ENCODE measurements at places on chromosomes 4 and X.

GRCh38 chr4:171017593-171017992, 795.6 kb upstream of the GALNTL6 start:
- DNase-seq, result no peak

DNA sequence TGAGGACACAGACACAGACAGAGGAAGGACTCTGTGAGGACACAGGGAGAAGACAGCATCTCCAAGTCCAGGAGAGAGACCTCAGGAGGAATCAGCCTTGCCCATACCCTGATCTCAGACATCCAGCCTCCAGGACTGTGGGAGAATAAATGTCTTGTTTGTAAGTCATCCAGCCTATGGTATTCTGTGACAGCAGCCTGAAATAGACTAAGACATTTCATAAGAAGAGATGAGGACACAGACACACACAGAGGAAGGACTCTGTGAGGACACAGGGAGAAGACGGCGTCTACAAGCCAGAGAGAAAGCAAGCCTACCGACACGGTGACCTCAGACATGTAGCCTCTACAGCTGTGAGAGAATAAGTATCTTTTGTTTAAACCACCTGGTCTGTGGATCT, 112.1 kb downstream of the DHRSX start:
- no peak for DNase-seq

DNA sequence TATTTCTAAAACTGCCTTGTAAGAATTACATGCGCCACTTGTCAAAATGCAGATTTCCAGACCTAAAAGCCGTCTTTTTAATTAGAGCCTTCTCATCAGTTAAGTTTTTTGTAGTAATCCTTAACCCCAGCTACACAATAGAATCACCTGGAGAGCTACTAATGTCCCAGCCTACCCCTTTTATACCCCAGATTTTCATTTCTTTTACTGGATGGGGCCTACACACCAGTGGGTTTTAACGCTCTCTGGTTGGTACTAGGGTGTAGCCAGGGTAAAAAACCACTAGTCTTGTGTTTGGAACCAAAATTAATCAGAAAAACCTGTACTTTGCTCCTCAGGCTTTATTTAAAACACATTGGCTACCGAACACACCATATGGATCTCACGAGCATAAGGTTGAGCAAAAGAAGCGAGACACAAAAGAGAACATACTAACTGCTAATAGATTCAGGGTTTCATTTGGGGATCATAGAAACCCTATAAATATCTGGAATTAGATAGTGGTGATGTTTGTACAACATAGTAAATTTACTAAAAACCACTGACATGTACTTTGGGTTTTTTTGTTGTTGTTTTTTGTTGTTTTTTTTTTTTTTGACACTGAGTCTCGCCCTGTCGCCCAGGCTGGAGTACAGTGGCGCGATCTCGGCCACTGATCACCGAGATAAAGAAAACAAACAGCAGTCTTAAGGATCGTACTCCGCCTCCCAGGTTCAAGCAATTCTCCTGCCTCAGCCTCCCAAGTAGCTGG, 30.6 kb downstream of the BBS12 start:
- no peak for DNase-seq

DNA sequence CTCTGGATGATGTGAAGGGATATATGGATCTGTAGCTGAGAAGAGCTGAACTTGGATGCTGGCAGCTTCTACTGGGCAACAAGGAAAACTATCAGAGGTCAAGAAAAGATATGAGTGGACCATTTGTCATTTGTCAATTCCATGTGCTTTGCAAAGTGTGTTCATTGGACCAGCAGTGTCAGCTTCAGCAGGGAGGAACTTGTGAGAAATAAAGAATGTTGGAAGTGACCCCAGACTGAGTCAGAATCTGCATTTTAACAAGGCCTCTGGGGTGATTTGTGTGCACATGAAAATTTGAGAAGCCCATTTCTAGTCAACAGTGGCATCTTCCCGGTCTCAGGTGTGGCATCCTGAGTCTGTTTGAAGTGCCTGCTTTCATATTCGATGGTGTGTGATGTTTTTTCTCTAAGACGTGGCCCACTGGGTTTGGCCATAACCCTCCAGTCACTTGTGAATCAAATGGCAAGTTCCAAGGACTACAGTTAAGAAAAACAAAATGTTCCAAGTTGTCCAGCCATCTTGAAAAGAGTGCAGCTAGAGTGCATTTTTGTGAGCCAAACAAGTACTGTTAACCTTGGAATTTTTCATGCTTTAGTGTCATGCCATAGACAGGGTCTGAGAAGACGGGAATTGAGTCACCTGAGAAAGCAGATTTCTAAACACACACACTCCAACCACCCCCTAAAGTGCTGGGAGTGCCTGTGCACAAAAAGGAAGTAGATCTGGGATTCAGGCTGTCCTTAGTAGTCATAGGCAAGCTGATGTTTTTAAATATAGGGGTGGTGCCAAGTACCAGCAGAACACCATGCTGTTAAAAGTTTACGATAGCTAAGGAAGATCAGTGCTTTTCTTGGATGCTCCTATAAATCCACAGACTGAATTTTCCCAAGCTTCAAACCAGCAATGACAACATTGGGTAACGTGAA, 26.4 kb downstream of the GPM6B start:
- DNase-seq, result no peak

DNA sequence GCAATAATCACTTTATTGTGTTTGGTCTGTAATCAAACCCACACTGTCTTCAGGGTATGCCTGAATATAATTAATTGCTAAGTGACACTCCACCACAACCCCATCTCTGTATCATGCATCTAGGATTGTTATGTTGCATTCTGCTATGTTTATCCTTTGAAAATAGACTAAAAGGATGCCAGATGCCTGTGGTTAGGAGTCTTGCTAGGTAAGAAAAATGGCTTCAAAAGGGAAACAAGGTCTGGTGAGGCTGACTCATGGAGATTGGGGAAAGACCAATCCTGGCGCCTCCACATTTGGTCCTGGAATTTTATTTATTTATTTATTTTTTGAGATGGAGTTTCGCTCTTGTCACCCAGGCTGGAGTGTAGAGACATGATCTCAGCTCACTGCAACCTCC, 360.5 kb upstream of the SLC7A11 start:
- DNase-seq, result no peak

DNA sequence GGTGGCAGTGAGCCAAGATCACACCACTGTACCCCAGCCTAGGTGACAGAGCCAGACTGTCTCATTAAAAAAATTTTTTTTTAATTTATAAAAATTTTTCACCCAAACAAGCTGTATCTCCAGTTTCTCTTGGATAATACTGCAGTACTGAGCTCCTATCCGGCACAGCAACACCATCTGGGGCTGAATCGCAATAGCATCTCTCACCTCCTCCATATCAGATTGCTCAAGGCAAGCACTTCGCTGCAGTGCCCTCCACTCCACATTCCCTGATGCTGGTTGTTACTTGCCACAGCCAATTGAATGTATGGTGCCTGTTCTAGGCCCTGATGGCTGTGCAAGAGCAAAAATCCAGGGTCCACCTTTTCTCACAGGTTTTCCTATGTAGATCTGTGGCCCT, 69.3 kb upstream of the FAM241A start:
- DNase-seq, result no peak

DNA sequence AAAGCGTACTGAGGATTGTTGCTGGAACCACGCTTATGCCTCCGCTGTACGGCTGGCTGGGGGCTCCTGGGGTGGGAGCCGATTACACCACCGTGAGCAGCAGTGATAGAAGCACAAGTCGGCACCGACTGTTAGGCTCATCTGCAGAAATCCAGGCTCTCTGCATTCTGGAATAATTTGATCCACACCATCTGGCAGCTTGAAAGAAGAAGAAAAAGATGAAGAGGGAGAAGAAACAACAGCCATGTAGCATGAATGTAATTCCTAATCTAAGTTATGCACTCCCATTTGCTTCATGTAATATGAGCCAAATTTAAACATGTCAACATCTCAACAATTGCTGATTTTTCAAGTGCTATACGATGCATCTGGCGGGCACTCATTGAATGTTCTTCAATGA, 84.6 kb upstream of the DHX15 start:
- DNase-seq, result no peak

DNA sequence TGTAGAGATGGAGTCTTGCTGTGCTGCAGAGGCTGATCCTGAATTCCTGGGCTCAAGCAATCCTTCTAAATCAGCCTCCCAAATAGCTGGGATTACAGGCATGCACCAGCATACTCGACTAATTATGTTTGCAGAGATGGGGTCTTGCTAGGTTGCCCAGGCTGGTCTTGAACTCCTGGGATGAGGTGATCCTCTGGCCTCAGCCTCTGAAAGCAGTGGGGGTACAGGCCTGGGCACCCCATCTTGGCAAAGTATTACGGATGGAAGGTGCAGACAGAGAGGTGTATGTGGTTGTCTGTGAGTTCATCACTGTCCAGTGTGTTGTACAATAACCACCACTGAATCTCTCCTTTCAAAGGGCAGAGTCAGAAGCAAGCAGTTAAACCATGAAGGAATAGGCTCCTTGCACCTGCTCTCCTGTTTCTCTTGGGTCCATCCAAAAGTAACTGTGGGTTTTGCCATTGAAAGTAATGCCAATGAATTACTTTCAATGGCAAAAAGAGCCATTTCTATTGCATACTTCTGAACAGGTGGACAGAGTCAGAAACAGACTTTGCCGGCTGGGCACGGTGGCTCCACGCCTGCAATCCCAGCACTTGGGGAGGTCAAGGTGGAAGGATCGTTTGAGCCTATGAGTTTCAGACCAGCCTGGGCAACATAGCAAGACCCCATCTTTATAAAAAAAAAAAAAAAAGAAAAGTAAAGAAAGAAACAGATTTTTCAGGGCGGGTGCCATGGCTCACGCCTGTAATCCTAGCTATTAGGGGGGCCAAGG, 7.0 kb upstream of the AKAP17A start:
- DNase-seq, result no peak

DNA sequence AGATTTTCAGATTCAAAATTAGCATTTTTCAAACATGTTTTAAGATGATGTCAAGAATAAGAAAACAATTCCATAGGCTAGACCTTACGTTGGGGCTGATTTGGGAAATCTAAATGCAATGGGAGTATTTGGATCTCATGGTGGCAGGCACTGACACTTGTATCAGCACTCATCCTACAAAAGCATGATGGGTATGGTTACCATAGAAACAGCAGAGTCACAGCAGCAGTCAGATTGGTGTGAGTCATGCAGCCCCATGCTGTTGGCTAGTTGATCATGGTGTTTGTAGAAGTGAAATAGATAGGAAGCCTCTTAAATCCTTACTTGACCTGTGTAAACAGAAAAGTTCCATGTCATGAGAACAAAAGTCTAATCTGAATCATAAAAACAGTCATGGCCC, 1637.3 kb upstream of the PABPC4L start:
- DNase-seq, result no peak

DNA sequence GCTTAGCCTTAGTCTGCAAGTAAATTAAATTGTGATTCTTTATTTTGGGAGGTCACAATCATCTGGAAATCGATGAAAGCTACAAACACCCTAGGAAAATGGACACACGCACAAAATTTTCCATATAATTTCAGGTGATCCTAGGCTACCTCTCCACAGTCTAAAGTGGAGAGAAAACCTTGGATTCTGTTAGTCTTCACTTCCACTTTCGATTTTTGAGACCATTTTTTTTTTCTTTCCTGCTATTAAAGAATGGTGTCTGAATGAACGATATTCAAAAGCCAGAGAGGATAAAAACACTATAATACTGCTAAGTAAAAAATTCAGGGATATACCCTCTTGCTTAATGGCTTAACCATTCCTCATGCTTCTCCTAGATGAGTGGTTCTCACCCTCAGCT, 1.7 kb downstream of the FBXL5 start:
- no peak for DNase-seq

GRCh38 chr4:88866862-88867550, 169.4 kb upstream of the NAP1L5 start:
- DNase-seq, result no peak

GRCh38 chr4:47209833-47210232, 178.5 kb downstream of the GABRB1 start:
- no peak for DNase-seq

GRCh38 chrX:142978130-142978684, 47.5 kb upstream of the SPANXN4 start:
- no peak for DNase-seq

DNA sequence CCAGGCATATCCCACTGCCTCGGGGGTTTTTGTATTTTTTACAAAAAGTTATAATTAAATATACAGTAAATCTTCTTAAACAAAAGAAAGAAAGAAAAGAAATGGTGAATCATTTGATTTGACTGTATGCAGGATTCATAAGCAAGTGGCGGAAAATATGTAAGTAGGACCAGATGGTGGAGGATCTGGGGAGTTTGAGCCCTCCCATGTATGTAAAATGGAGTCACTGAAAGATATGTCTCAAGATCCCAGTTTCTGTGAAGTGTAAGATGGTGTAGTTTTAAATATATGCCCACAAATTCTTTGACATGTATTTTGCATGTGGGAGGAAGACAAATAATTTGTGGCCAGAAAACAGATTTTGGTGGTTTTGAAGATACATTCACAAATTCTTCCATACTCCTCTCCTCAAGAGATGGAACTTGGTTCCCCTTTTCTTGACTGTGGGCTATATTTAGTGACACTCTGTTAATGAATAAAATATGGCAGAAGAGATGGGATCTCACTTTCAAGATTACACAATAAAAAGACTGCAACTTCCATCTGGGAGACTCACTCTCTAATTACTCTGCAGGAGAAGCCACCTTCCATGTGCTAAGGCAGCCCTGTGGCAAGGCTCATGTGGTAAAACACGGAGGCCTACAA, 133.6 kb upstream of the S100G start:
- DNase-seq, result no peak

DNA sequence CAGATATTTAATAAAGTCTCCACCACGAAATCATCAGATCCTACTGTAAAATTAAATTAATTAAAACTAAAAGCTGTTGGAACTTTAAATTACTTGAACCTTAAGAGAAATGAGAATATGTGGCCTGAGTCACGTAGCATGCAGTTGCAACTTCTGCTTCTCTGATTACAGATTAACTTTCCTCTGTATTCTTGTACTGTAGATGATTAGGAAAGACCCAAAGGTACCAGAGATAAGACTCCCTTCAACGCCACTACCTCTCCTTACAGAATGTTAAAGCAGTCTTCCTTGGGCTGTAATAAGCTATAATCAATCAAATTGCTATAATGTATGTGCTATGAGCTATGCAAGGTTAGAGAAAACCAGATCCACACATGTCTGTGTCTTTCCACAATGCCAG, 47.9 kb downstream of the FAM13A start:
- DNase-seq, result no peak

DNA sequence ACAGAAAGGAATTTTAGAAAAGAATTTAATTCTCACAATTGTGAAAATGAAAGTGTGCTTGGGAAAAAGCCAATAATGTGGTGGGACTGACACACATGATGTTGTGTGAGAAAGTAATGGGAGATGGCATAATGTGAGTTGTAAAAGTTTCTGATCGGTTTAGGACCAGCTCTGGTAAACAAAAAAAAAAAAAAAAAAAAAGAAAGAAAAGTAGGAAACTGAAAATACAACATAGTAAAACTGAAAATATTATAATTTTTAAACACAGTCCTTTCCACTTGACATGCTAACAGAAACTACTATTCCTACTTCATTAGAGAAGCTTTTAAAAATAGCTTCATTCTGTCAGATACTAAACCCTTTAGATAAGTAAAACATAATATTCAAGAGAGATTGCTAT, 28.2 kb downstream of the RAP1GDS1 start:
- no peak for DNase-seq
